Omental fat pad (tissue), 4 donors: ENCODE measurements at places on chromosomes 2 and 18.

GRCh38 chr2:147182260-147182659 lies 662.6 kb upstream of the ACVR2A start:
- DNase-seq: no peak

DNA sequence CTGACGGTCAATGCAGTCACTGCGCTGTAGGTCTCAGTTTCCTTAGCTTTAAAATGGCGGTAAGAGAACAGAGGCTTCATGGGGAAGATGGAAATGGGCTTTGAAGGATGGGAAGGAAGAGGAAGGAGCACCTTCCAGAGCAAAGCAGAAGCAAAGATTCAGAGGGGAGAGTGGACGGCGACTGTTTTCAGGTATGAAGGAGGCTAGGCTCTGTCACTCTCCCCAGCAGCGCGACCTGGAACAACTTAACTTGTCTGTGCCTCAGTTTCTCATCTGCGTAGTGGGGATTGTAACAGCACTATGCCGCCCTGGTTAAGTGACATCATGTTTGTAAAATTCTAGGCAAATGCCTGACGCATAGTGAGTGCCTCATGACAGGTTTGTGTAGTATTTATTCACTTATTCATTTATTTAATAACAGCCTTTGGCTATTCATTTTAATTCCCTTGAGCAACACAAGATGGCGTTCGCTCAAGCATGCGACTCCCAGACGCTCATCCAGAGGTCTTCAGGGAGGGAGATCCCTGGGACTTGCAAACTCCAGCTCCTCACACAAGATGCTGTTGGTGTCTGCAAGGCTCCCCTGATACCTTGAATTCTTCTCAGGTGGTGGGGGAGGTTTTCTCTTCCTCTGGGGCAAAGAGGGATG lies 336.3 kb downstream of the DYSF start:
- DNase-seq: no peak

GRCh38 chr2:128585706-128586105 lies 267.0 kb upstream of the HS6ST1 start:
- DNase-seq: no peak

- DNase-seq: no peak
Observed at GRCh38 chr18:69631281-69631680, 230.6 kb downstream of the DOK6 start.

DNA sequence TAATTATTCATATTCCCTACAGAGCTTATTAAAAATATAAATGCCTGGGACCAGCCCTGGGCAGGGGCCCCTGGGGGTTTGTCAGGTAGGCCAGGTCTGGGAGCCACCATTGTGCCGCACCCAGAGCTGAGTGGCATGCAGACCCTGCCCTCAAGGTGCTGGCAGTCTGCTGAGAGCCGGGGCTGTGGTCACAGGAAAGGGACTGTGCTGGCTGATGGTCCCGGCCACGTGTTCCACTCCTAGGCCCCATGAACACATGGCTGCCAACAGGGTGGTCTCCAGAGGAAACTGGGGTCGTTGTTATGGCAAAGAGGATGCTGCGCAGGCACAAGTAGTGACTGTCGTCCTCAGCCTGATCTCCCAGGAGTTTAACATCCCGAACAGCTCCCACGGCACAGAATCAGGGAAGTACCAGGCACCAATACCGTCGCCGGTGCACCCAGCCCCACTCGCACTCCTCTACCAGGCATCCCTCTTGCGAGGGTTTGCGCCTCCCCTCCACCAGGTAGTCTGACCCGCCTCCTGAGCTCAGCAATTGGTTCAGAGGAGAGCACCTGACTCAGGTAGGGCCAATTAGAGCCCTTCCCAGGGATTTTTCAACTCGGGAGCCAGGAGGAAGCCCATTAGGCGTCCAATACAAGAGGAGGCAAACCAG lies 39.2 kb upstream of the BIN1 start:
- DNase-seq: no peak

DNA sequence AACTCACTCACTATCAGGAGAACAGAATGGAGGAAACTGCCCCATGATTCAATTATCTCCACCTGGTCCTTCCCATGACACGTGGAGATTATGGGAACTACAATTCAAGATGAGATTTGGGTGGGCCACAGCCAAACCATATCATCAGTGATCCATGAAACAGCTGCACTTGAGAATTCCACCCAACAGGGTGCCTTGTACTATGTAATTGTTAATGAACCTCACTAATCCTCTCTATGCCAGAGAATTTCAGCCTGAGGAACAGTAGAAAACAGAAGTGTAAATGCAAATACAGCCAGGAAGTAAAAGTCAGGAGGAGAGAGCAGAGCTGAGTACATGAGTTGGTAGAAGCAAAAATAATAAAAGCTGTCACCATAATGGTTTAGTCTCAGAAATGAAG lies 261.4 kb downstream of the EPHA4 start:
- DNase-seq: no peak

DNA sequence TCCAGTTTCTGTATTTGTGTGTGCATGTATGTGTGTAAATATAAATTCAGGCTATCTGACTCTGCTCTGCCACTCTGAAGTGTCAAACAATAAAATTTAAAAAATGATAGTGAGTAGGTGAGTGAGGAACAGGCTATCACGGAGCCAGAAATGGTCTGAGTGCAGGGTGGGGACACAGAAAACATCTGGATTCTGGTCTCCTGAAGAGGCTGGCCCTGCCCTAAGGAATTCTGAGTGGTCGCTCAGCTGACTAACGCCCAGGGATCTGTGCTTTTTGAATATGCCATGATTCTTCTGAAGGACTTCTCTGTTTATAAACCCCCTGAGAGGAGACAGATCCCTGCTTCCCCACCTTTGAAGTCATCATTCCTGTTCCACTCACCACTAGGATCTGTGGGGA lies 353.9 kb upstream of the GYPC start:
- DNase-seq: no peak

DNA sequence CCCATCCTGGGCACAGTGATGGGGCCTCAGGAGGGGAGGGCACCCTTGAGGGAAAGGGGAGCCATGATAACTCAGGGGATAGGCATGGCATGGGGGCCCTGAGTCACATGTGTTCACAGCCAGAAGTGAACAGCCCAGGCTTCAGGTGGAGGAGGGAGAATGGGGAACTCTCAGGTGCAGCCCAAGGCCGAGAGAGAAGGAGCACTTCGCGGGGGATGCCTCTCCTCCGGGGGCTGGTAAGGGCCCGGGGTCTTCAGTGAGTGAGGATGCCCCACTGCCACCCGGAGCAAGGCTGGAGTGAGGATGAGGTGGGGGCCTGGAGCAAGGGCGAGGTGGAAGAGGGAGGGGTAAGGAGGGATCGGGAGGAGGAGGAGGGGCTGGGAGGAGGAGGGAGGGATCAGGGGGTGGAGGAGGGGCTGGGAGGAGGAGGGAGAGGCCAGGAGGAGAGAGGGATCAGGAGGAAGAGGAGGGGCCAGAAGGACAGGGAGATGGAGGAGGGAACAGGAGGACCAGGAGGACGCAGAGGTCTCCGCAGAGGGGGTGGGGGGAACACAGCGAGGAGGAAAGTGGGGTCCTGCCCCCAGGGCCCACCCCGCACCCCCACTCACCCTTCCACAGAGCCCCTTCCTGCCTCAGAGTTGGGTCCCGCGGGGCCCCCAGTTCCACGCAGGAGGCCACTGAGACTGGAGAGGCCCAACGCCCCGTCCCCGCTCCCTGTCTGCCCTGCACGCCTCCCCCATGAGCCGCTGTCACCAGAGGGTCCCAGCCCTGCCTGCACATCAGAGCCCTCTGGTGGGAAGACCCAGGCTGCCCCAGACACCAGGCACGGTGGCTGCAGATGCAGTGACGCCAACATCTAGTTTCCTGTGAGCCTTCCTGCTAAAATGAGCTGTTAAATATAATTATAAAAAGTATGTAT lies 42.8 kb downstream of the RAMP1 start:
- DNase-seq: no peak

DNA sequence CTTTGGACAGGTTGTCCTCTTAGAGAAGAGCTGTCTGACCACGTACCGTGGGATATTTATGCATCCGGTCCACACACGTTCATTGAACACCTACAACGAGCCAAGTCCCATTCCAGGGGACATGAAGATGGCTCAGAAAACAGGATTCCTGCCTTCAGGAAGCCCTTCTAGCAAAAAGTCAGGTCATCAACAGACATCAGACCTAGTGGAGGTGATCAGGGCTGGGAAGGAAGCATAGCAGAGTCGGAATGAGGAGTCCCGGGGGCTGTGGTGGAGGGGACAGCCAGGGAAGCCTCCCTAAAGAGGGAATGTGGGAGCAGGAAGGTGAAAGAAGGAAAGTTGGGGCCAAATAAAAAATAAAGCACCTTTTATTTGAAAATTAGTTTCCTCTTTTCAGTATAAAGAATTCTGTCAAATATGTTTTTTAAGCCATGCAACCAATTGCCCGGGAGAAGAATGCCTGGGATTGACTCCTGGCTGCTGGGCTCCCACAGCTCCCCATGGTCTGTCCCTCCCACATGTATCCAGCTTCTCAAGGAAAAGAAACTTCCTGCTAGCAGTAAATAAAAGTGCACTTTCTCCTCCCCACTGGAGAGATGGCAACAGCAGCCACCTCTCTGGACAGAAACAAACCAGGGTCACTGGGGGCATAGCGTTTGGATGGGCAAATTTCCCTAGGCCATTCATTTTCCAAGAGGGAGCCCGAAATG lies 144.8 kb downstream of the SMAD7 start:
- DNase-seq: no peak

- DNase-seq: no peak
Observed at GRCh38 chr2:9652898-9653479, 22.2 kb upstream of the YWHAQ start.

- DNase-seq: no peak
Observed at GRCh38 chr2:168583710-168584521, 127.8 kb downstream of the CERS6 start.

- no peak for DNase-seq
Observed at GRCh38 chr2:69241664-69242514, 145.1 kb downstream of the GFPT1 start.

GRCh38 chr2:150997702-150998440 lies 263.8 kb downstream of the RBM43 start:
- no peak for DNase-seq
